Stimulated activated CD8-positive, alpha-beta memory T cell treated with anti-CD3 and anti-CD28 coated beads, Interleukin-15, amount 100 ng/mL, for 1 hour (primary cell): ENCODE measurements at places on chromosomes 7 and 10.

GRCh38 chr10:92916433-92916832, 68.1 kb downstream of the EXOC6 start:
- DNase-seq = no peak

DNA sequence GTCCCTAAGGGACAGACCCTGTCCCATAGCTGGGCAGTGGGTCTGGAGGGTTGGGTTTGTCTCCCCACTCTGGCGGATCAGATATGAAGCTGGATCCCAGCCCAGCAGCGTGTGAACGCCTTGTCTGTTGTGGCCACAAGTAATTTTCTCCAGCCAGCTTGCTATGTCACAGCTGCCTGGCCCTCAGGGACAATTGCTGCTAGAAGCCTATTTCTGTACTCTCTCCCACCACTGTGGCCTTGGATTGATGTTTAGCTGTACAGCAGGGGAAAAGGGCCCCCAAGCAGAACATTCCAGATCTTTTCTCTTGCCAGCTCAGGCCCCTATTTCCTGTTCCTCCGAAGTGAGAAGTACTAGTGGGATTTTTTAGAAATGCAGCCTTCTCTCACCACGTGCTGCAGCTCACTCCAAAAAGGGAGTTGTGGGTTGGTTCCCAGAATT, 53.5 kb upstream of the WAC start:
- no peak for DNase-seq

DNA sequence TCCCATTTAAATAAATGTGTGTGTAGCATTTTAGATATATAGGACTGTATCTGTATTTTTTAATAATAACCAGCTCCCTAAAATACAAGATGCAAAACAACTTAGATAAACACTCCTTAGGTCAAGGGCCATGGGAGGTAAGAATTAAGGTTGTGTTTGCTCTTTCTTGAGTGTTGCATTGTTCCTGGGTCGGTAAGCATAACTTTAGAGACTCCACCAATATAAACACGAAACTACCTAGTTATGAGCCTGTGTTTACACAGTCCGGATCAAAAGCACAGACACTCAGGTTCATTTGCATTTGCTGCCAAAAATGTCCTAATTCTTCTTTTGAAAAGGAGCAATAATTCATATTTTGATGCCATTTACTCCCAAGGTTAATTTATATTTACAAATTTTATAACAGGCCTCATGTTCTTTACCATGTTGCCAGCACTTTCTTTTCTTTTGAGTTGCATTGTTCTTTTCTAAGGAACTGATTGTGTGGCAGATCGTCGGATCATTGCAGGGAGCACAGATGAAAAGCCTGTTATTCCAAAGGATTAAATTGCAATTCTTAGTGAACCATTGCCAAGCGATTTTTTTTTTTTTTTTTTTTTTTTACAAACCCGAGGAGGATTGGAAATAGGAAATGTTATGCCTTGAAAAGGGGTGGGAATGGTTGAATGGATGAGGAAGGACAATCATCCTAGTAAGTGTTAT, 45.8 kb upstream of the GLCCI1 start:
- no peak for DNase-seq

GRCh38 chr7:43750016-43750887, 8.2 kb upstream of the BLVRA start:
- DNase-seq = no peak

GRCh38 chr10:82934429-82934828, 1059.4 kb downstream of the NRG3 start:
- no peak for DNase-seq

- DNase-seq = no peak
Measured at GRCh38 chr10:62689712-62690111, 114.8 kb upstream of the ADO start.

DNA sequence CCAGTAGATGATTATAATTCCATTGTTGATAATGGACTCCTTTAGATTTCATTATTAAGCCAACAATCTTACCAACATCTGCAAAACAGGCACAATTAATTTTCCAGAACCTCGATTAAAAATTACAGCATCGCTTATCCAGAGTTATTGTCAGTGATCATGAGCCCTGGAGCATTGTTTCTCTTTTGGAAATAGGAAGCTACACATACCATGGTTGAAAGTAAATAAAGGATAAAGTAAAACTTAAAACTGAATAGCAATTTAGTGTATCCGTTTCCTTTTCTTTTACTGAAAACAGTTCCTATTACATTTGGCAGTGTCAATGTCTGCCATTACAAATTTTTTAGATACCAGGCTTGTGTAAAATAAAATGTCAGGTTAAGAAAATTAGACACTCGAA, 9.9 kb upstream of the HOXA2 start:
- no peak for DNase-seq
